ENCODE measurements at places on chromosomes 6 and 20.

GRCh38 chr6:139695361-139695760 lies 320.9 kb upstream of the CITED2 start:
- DNase-seq = no peak

- no peak for DNase-seq
Measured at GRCh38 chr20:38001173-38001875, 31.9 kb downstream of the TTI1 start.

DNA sequence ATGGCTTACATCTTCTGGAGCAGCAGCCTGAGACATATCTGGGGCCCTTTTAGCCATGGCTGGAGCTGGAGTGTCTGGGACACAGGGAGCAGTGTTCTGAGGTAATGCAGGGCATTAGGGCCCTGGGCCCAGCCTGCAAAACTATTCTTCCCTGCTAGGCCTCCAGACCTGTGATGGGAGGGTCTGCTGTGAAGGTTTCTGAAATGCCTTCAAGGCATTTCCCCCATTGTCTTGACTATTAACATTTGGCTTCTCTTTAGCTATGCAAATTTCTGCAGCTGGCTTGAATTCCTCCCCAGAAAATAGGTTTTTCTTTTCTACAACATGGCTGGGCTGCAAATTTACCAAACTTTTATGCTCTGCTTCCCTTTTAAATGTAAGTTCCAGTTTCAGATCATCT lies 61.5 kb downstream of the EDN1 start:
- DNase-seq = no peak

- DNase-seq = no peak
Measured at GRCh38 chr20:60459212-60459611, 501.0 kb downstream of the CDH26 start.

DNA sequence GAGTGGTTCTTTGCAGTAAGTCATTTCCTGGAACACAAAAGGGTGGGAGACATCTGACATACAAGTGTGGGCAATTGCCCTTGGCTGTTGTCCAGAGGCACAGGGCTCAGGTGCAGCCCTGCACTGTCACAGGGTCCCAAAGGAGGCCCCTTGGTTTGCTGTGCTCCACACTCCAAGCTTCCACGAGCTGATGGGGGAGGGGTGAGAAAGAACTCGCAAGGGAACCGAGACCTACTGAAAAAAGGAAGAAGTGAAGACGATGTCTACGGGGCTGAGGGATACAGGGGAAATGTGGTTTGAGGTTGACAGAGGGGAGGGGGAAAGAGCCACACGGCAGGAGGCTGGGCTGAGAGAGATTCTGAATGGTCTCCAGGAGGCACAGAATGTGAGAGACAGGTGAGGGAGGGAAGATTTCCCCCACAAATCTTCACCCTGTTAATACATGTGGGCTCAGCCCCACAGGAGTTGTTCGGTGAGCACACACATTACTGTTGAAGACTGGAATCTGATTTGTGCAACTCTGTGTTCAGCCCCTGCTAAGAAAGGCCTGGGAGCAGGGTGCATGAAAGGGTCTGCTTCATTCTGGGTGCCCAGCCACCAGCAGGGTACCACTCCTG lies 123.4 kb downstream of the LY86 start:
- DNase-seq = no peak

- no peak for DNase-seq
Measured at GRCh38 chr6:40780637-40781036, 193.5 kb upstream of the LRFN2 start.

- no peak for DNase-seq
Measured at GRCh38 chr6:66499851-66500250, 792.8 kb upstream of the EYS start.

GRCh38 chr6:84425971-84426705 lies 198.7 kb upstream of the CEP162 start:
- no peak for DNase-seq

DNA sequence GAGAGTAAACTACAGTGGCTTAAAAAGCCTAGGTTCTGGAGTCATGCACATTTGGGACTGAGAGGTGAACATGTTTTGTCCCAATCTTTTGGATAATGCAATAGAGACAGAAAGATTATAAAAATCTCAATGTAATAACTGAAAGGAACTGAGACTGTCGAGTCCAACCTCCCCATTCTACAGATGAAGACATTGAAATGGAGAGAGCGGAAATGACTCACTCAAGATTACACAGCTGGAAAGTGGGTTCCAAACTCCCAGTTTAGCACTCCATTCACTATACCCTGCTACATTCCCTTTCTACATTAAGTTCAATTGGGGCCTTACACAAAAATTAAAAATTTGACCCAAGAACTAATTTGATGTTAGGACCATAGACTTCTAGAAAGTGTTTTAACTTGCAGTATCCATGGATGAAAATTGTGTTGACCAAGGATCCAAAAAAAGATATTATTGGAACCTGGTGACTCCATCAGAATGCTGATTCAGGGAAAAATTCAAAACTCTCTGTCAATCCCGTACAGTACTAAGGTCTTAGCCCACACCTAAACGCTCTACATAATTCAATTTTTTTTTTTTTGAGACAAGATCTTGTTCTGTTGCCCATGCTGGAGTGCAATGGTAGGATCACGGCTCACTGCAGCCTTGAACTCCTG lies 1.5 kb upstream of the ILRUN start:
- no peak for DNase-seq

GRCh38 chr6:25278261-25278913 lies 787 bp upstream of the CARMIL1 start:
- no peak for DNase-seq

DNA sequence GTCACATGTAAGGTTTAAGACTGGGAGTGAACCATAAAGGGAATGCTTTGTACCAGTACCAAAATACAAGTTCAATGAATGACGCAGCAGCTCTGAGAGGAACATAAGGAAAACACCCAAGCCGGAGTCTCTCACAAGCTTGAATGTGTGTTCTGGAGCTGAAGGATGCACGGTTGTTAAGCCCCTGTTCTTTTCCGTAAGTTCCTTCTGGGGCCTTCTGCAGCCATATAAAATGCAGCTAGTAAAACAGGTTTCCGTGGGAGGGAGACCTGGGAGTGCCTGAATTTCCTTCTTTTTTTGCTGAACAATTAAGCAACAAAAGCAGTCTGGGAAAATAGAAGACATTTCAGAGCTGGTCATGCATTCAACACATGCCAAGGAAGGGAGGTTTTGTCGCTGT lies 73.2 kb upstream of the JAG1 start:
- DNase-seq = no peak

DNA sequence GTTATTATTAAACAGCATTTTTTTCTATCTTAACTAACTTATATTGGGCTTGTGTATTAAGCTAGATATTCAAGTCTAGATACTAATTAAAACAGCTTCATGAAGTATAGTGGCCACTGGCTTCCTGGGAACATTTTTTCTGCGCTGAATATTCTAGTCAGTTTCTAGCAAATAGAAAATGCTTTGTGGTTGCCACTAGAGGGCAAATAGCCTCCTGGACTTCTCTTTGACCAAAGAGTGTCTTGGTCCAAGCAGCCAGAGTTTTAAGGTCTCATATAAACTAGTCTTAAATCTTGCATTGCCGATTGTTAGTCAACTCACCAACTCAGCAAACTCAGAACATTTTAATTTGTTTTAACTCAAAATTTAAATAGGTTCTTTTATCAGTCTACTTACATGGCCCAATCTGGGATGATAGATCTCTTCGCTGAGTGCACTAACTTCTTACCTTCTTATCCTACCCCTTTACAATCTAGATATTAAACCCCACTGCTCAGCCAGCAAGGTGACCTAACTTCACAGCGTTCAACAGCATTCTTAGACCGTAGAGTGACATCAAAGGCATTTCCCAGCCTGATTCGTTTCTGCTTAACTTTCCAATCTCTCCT lies 24.6 kb upstream of the ID4 start:
- no peak for DNase-seq

DNA sequence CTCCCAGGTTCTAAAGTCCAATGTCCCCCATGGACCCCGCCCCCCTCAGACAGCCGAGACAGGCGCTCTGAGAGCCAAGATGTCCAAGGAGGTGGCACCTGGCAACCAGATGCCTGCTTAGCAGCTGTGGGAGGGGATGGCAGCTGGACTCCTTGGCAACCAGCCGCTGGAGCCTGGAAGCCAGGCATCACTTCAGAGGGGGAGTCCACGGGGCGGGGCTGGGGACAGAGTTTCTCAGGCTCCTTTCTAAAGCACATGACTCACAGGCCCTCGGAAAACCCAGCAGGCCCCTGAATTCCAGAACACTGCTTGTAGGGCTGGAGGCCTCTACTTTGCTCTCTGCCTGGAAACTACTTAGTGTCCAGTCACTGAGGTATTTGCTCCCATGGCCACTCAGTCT lies 51.5 kb downstream of the PREX1 start:
- no peak for DNase-seq

DNA sequence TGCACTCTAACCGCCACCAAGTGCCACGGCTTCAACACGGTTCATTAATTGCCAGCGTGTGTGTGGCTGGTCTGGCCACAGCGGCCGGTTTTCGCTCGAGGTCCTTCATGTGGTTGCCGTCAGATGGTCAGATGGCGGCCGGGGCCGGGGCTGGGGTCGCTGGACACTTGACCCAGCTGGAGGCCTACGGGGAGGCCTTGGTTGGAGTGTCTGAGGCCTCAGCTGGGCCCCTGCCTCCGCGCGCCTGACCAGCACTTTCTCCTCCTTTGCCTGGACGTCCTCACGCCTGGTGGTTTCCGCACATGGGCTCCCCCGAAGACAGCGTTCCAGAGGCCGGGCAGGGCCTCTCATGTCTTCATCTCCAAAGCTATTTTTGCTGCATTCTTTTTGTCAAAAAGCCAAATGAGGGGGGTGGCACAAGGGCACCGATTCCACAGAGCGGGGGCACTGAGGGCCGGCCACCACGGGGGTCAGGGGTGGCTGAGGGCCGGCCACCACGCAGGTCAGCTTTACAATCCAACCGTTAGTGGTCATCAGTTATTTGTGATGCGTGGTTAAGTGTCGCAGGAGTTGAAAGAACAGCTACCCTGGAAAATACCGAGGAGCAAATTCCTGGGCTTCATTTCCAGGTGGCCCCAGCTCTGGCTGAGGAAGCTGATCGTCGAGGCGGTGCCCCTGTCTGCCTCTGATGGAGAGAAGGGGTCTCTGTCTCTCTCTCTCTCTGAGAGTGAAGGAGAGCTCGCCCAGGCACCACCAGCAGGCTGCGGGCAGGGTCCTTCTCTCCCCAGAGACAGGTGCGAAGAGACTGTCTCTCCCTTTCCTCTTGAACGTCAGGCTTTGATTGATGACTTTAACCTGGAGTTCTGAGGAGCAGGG lies 50.5 kb upstream of the FRMD1 start:
- no peak for DNase-seq

DNA sequence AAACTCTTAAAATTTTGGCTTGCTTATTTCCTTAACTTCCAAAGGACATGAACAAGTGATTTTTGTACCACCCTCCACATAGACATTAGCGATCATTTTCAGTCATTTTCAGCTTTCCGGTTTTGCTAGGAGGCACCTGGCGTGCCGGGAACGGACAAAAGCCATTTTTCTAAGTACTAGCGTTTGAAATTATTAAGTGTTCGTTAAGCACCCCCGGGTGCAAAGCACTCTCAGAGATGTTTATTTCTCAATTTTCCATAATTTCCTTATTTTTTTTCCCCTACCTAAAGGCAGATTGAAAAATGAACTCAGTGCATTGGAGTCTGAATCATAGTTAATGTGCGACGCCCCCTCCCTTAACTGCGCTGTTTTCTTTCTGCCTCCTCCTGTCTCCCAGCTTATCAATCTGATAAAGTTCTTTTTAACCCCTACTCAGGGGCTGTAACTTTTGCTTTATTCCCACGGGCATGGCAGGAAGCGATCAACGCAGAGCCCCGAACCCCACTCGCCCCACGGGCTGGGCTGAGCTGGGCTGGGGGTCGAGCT lies 58.2 kb downstream of the ZNF831 start:
- no peak for DNase-seq

Measured in activated CD4-positive, alpha-beta T cell treated with anti-CD3 and anti-CD28 coated beads, Interleukin-2, amount 50 U/mL, for 1 hour (primary cell).